ENCODE measurements at places on chromosomes 2 and 18.

DNA sequence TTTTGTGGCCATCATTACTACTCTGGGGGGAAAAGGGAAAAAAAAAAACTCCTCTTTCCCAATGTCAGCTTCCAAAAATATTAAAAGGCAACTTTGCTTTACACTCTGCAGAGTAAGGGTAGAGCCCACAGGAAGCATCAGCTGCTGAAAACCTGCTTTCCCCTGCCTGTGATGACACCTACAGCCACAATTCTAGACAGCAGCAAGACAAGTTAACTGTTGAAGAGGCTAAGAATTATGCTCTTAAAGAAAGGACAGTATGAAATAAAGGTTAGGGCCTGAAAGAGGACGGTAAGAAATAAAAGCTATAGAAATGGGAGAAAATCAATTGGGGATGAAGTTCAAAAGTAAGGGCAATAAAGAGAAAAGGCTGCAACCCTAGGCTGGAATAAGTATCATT is 3.0 kb downstream of the PDE11A start:
- DNase-seq, result no peak

DNA sequence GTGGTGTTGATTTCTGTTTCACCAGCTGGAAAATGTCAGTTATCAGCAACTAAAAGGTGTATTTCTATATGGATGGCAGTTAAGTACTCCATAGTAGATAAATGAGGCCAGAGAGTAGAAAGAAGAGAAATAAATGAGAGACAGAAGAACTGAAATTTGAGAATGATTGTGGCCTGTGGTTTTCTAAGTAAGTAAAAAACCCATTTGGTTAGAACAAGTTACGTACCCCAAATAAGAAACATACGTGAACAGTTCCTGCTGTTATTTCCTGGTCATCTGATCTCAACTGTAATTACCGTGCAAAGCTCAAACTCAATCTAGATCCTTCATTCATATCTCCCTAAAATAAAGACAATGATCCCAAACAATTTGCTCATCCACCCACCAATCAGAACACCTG is 181.3 kb downstream of the PID1 start:
- no peak for DNase-seq

DNA sequence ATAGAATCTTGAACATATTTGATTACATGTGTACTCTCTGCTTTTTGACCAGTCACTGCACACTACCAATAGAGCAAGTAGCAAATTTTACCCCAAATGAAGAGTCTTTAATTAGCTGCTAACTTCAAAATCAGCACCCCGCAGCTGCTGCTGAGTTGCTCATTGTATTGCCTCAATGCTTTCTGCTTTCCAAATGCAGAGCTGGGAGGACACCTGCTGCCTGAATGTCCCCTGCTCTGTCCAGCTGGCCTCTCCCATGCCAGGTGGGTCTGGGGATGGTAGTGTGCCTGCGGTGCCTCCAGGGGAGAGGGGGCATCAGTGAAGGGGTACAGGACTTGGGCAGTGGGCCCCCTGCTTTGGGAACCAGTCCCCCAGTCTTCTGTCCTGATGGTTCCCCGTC is 184.8 kb downstream of the PRKCE start:
- no peak for DNase-seq

GRCh38 chr2:183495079-183495478 is 370.8 kb downstream of the NUP35 start:
- DNase-seq, result no peak

GRCh38 chr2:239266779-239267287 is 134.0 kb downstream of the HDAC4 start:
- no peak for DNase-seq

- no peak for DNase-seq
Measured at GRCh38 chr18:289026-289425, 21.2 kb upstream of the THOC1 start.

DNA sequence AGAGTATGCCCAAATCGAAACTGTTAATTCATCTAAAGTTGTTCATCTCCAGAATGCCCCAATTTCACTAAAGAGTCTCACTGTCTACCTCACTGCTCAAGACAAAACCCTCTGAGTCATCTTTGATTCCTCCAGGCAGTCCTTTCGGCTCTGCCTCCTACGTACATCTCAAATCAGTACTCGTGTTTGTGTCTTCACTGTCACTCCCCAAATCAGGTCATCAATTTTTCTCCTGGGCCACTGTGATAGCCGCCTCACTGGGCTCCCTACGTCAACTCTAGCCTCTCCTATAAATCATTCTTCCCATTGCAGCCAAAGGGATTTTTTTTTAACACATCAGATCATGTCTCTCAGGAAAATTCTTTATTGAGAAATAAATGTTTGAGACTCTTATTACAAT is 42.1 kb upstream of the TTC39C start:
- DNase-seq, result no peak

DNA sequence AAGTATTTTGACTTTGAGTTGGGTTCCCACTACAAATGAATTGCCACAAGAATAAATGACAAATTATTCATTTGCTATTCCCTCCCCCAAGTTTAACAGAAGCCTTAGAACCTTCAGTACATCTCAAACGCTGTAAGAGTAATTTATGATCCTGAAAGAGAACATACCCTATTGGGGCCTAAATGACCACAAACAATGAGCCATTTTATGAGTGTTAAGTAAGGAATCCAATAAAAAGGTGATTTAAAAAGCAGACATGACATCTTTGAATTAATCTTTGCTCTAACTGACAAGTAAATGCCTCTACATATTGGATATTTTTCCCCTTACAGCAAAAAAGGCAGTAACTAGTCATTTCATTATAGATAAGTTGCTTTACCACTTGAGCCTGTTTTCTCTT is 136.9 kb downstream of the NRXN1 start:
- no peak for DNase-seq

DNA sequence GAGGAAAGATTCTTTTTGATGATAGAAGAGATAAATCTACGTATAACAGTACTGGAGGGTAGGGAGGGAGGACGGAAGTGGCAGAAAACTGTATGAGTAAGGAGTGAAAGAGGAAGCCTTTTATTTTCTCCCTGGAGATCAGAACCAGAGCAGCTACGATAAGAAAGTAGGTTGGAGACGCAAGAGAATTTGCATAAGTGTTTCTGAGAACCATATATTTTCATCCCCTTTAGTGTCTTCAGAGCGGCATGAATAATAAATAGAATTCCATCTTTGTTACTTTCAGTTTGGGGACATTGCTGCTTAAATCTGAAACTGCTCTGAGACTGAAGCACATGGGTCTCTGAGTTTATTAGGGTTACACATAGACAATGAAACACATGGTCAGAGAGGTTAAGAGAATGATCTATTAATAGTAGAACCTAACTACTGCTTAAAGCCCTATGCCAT is 230.2 kb upstream of the TNP1 start:
- DNase-seq, result no peak

GRCh38 chr2:39515273-39515896 is 78.3 kb upstream of the MAP4K3 start:
- no peak for DNase-seq

DNA sequence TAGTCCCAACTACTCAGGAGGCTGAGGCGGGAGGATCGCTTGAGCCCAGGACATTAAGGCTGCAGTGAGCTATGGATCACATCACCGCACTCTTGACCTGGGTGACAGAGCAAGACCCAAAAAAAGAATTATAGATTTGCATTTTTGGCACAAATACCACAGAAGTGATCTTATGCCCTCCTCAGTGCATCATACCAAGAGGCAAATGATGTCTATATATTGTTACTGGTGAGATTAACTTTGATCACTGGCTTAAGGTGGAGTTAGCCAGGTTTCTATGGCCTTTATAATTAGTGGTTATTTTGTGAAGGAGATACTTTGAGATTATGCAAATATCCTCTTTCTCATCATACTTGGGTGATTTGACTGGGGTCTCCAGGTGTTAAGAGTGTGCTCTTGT is 22.1 kb upstream of the CATIP start:
- DNase-seq, result no peak

DNA sequence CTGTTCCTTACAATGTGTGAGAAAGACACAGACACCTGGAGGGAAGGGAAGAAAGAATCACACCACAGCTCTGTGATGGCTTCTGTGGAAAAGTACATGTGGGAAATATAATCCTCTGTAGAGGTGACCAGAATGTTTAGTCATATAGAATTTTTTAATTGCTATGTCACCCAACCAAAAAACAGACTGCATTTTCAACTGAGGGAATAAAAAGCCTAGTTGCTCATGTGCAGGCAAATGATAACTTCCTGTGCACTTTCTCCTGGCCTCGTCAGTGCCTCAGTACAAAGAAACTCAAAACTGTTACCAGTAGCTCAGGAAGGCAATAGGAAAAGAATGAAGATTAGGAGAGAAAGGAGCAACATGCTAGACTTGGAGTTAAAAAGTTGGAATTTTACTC is 326.8 kb downstream of the OSR1 start:
- no peak for DNase-seq

DNA sequence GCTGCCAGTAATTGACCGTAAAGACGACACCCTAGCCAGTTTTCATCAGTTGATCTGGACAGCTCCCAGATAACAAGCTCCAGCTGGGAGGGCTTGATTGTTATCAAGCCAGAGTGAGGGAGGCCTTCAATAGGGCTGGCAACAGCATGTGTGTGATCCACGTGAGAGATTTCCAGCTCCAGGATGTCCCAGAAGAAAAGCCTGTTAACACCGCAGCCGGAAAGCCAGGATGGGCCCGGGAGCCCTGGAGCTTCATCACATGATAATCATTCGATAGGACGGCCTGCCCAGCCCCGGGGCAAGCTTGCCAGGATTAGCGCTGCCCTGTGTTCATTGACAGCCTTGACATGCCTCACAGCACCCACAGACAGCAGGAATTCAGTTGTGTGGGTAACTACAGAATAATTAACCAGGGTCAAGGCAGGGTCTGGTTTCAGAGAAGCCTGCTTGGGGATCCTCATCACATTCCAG is 182.5 kb downstream of the C1D start:
- DNase-seq, result no peak

GRCh38 chr2:70959271-70959761 is 19.1 kb upstream of the ANKRD53 start:
- no peak for DNase-seq

DNA sequence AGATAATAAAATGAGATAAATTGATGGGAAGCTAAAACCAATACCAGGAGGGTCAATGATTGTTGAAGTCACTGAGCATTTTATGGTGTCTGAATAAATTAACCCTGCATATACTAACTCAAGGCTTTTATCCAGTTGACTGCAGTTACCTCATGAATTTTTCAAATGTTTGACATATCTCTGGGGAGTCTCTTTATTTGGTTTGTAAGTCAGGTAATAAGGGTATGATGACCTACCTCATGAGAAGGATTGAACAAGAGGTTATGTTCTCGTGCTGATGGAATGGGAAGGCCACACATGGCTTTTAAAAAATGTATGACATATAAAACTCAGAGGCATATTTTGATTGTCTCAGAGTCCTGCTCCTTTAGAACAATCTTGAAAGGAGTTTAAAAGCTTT is 237.6 kb downstream of the THSD7B start:
- no peak for DNase-seq

DNA sequence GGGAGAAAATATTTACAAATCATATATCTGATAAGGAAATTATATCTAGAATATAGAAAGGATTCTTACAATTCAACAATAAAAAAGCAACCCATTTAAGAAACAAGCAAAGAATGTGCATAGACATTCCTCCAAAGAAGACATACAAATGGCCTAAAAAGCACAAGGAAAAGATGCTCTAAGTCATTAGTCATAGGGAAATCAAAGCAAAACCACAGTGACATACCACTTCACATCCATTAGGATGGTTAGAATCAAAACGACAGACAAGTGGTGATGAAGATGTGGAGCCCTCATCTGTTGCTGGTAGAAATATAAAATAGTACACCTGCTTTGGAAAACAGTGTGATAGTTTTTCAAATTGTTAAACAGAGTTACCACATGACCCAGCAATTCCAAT is 48.2 kb downstream of the MAPRE2 start:
- no peak for DNase-seq

DNA sequence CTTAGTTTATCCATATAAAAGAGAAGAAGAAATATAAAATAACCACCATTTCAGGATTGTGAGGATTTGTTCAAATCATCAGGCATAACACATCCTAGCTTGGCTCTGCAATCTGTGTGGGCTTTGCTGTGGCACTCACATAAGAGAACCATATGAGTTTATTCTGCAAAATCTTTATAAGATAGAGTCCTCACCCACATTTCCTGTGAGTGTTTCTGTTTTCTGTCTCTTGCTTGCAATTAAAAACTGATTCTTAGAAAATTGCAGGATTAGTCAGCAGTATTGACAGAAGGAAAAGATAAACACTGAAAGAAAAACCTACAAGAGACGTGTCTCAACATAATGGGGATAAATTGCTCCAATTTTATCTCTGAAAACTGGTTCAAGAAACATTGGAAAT is 258.5 kb downstream of the RND3 start:
- DNase-seq, result no peak

- no peak for DNase-seq
Measured at GRCh38 chr2:45684756-45685155, 33.3 kb downstream of the PRKCE start.

DNA sequence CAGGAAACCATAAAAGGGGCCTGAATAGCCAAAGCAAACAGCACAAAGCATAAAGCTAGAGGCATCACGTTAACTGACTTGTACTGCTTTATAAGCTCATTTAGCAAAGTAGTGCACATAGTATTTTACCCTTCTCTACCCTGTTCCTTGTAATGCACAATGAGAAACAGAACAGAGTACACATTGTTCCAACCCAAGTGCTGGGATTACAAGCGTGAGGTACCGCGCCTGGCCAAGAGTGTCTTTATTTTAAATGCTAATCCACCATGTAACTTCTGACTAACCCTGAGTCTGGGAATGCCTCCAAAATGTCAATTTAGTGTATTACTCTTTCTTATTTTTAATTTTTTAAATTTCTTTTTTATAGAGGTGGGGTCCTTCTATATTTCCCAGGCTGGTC is 46.4 kb upstream of the STON1 start:
- DNase-seq, result no peak

DNA sequence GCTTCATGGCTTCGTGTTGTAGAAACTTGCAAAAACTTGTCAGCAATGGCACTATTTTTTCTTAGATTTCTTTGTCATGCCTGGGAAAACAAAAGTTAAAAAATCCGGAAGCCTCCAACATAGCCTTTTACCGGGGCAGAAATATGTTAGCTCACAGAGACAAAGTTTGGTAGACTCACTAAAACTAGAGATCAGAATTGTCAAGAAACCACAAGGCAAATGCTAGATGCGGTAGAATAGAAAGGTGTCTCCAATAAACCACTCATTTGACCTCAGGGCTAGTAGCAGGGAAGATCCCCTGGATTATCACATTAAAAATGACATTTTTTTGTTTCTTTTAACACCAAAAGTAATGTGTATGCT is 405 bp downstream of the CASP10 start:
- DNase-seq, result no peak

DNA sequence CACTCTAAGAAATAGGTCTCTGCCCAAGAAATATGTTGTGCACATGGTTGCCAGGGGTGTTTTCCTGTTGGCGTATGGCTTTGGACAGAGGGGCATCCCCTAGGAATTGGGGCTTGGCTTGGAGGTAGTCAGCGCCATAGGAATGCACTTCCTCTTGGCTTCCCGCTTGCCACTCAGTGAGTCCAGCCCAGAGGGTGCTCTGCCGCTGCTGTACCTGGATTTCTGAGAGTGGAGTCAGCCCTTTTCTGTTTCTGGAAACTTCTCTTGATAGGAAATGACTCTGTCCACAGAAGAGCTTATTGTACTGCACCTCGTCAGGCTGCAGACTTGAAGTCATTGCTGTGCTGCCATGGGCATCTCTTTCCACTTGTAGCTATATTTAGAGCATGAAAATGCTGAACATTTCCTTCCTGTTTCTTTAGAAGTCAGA is 116.7 kb upstream of the MGAT5 start:
- DNase-seq, result no peak

GRCh38 chr18:48805826-48806535 is 144.8 kb downstream of the SMAD7 start:
- DNase-seq, result no peak

- DNase-seq, result no peak
Measured at GRCh38 chr2:201452058-201452921, 750 bp downstream of the STRADB start.
